ENCODE measurements at places on chromosomes 12 and 14. TPM values are rescaled to one million over a fixed set of nuclear protein-coding genes. Genes with fewer than 3 reads are reported as not detected.

Gene GPRC5A
- 0.23 TPM for total RNA-seq

Gene SIX6
- not detected for total RNA-seq

Gene KRT85
- total RNA-seq = not detected

Gene FGF23
- total RNA-seq = not detected

Gene LGR5
- 8.9 TPM for total RNA-seq

Gene OR6C75
- not detected for total RNA-seq

- DNase-seq = no peak
Measured at GRCh38 chr12:93938931-93939330, 209.4 kb upstream of the PLXNC1 start.

DNA sequence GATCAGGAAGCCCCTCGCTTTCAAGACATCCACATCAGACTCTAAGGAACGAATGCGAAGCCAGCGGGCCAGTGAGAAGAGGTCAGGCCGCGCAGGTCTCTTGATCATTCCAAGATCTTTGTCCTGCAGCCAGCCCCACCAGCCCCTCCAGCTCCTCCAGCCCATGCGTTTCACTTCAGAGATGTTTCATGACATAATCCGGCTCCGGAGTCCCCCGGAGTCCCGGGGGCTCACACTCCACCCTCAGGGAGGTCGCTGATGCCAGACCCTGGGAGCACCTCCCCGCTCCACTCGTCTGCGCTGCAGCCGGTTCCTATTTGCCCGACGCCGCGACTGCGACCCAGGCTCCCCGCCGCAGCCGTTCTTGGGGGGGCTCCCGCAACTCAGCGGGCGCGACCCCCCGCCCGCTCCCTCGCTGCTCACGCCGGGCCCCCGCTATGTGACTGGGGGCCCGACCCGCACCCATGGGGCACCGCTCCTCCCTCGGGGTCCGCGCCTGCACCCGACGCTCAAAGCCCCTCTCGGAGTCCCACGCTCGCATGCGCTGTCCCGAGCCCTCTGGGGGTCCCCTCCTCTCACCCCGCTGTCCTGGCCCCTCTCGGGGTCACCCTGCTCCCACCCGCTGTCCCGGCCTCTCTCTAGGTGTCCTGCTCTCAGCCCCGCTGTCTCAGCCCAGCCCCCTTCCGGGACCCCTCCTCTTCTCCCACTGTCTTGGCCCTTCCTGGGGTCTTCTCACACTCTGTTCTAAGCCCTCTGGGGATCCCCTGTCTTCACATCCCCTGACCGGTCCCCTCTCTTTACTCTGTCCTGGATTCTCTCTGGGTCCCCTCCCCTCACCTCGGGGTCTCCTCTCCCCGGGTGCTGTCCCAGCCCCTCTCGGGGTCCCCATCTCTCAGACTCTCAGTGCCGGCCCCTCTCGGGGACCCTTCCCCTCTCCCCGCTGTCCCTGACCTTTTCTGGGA is 1.1 kb downstream of the TAOK3 start:
- DNase-seq = no peak

- no peak for DNase-seq
Measured at GRCh38 chr14:64238631-64239030, 55.5 kb downstream of the ESR2 start.

DNA sequence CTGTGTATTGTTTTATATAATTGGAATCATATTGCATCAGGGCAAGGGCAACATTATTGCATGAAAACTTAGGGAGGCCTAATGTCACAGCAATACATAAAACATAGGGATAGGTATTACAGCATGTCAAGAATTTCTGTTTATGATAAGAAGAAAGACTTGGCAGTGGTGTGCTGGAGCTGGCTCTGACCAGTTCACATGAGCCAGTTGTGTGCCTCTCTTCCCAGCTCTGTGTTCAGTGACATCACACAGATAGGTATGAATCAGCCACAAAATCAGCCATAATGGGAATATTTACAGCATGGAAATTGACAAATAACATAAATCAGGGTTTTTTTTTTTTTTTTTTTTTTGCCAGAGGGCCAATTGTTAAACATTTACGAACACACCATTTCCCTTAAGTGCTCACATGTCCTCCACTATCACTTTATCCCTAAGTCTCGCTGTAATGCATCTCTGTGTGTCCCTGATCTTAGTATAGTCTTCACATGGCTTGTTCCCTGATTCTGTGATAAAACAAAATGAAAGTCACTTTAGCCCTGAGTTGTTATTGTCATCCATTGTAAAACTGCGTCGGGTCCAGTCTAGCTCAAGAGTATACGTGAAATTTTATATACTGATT is 31.9 kb upstream of the ACSM4 start:
- DNase-seq = no peak

- no peak for DNase-seq
Measured at GRCh38 chr14:46087604-46088003, 564.0 kb downstream of the RPL10L start.

DNA sequence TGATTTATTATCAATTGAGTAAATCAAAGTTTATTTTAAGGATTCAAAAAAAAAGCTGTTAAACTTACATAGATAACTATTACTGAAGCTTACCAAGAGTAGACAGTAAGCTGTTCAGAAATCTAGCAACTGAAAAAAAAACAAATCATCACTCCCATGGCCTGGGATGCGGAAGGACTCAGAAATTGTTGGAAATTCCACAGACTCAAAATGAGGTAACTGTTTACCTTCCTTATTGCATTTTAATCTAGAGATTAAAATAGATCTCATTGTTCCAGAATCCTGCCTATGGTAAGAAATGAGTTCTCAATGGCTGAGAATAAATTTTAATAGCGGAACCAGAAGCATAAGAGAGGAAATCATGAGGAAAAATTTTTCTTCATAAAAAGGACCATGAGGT is 87.2 kb downstream of the PPM1H start:
- DNase-seq = no peak

GRCh38 chr14:105312973-105313372 is 1.6 kb upstream of the PACS2 start:
- DNase-seq = no peak

- DNase-seq = no peak
Measured at GRCh38 chr14:93019367-93019843, 96.3 kb downstream of the ITPK1 start.
